ENCODE measurements at places on chromosomes 4 and X. TPM values are rescaled to one million over a fixed set of nuclear protein-coding genes. Genes with fewer than 3 reads are reported as not detected.

Gene OTUD6A
- total RNA-seq: not detected

Gene SMIM20
- 9.8 TPM for total RNA-seq

Gene GRPR
- total RNA-seq: not detected

Gene PPEF2
- 0.30 TPM for total RNA-seq

Gene SLC9B1
- 1.7 TPM for total RNA-seq

Gene F9
- not detected for total RNA-seq

Gene SLC26A1
- 0.35 TPM for total RNA-seq

Gene GLRB
- total RNA-seq: not detected

Gene DOCK11
- 57.9 TPM for total RNA-seq
